ENCODE measurements at places on chromosomes 5 and 9.

DNA sequence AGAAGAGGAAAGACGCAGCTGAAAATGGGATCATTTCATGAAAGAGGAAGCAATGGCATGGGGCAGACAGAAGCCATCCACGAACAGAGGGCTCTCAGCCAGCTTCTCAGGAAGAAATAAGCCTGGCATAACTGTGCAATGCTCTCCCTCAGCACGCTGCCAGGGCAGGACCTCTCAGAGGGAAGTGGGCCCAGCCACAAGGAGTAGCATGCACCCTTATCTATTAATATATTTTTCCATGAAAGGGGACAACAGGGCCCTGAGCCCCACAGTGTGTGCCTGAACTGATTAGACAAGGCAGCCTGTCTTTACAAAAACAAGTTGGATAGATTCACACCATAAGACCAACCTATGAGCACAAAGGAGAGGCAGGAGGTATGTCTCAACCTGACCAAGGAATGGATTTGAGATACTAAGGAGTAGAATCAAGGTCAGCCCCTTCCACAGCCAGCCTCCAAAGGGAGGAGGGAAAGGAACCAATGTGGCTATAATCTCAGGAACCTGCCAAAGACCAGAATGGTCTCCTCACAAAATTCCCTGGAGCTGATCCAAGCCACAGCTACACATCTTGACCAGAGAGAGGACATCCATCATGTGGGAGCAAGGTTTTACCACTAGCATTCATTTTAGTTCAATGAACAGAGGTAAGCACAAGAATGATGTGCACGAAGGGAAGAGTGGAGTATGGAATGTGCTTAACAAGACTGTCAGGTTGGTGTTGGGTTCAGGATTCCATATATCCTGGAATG lies 154.8 kb downstream of the SIL1 start:
- no peak for DNase-seq

GRCh38 chr5:6907320-6907918 lies 194.2 kb downstream of the TENT4A start:
- DNase-seq, result no peak

DNA sequence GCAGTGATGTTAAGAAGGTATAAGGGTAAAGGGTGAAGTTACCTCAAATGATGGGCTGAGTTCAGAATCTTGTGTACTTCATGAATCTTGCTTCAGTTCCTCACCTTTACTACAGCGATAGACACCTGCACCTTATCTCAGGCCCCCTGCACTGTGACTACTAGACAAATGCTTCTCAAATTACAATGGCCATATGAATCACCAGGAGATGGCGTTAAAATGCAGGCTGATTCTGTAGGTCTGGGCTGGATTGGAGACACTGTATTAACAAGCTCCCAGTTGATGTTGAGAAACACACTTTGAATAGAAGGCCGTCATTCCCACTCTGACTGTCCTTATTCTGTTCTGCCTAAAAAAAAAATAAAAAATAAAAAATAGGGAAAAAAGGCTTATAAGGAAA lies 29.8 kb downstream of the TARS1 start:
- DNase-seq, result no peak

- DNase-seq, result no peak
Observed at GRCh38 chr5:6755519-6755918, 42.3 kb downstream of the TENT4A start.

- DNase-seq, result no peak
Observed at GRCh38 chr5:133969654-133970324, 1.4 kb upstream of the C5orf15 start.

- no peak for DNase-seq
Observed at GRCh38 chr5:112253478-112254250, 165.4 kb downstream of the EPB41L4A start.

- DNase-seq, result no peak
Observed at GRCh38 chr9:19117039-19117716, 10.1 kb downstream of the PLIN2 start.

DNA sequence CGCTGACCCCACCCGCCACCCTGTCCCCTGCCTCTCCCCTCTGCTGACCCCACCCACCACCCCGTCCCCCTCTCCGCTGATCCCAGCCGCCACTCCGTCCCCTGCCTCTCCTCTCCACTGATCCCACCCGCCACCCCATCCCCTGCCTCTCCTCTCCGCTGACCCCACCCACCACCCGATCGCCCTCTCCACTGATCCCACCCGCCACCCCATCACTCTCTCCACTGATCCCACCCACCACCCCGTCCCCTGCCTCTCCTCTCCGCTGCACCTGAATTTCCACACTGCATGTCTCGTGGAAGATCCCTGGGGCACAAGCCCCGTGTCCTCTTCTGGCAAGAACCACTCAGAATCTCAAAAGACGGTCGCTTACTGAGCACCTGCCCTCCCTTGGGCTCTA lies 53.4 kb upstream of the OLFM1 start:
- DNase-seq, result no peak

GRCh38 chr5:179793468-179794139 lies at the start of gene LTC4S:
Gene LTC4S, plus strand, starts transcription at chr5:179793986. Its CDS starts 95 bp downstream, at chr5:179794081.
- peak; percentile 48 for DNase-seq

GRCh38 chr5:54905942-54906537 lies 79.4 kb downstream of the ESM1 start:
- peak; percentile 47 for DNase-seq

DNA sequence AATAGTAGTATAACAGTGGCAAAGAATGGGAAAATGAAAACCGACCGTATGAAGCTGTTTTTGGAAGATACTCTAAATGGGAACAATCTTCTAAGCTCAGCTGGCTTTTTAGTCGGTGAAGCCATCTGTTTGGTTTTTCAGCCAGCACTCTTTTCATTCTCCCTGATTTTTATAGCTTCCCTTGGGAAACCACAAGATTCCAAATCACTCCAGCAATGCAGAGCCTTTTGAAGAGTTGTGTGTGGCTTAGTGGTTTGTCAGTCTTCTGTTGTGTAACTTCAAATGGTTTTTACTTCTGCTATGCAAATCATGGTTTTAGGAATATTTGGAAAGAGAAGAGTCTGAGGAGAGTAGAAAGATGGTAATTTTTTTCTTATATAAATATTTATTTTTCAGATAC lies 180.7 kb downstream of the KDM4C start:
- no peak for DNase-seq

DNA sequence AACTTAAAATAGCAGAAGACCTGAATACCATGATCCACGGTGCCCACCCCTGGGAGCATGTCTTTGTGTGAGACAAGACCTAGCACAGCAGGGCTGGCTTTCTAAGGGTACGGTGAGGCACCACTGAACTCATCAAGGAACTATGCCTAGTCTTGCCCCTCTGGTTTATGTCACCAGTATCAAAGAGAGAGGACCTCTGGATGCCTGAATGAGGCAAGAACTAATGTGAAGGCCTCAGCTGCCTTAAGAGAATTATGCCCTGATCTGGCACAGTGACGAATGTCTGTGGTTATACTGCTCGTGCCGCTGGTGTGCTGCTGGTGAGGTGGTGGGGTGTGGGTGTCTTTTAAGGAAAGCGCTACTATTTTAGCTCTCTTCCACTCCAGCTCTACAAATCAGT lies 23.0 kb downstream of the NREP start:
- DNase-seq, result no peak

GRCh38 chr9:106620081-106620480 lies 242.9 kb upstream of the ZNF462 start:
- DNase-seq, result no peak

GRCh38 chr5:119290161-119290569 lies 65.7 kb upstream of the TNFAIP8 start:
- DNase-seq, result no peak

DNA sequence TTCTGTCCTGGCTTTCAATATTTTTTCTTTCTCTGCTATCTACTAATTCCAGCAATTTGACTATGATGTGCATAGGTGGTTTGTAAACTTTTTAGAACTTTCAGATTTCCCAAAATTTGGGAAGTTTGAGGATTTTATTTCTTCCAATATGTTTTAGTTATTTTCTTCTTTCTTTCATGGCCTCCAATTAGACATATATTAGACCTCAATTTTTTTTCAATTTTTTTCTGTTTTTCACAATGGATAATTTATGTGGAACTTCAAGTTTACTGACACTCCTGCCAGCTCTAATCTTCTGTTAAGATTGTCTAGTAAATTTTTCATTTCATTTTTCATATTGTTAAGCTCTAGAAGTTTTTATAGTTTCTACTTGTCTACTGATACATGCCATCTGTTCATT lies 163.3 kb downstream of the SAXO1 start:
- DNase-seq, result no peak

- no peak for DNase-seq
Observed at GRCh38 chr5:149671544-149671943, 58.6 kb upstream of the PPARGC1B start.

DNA sequence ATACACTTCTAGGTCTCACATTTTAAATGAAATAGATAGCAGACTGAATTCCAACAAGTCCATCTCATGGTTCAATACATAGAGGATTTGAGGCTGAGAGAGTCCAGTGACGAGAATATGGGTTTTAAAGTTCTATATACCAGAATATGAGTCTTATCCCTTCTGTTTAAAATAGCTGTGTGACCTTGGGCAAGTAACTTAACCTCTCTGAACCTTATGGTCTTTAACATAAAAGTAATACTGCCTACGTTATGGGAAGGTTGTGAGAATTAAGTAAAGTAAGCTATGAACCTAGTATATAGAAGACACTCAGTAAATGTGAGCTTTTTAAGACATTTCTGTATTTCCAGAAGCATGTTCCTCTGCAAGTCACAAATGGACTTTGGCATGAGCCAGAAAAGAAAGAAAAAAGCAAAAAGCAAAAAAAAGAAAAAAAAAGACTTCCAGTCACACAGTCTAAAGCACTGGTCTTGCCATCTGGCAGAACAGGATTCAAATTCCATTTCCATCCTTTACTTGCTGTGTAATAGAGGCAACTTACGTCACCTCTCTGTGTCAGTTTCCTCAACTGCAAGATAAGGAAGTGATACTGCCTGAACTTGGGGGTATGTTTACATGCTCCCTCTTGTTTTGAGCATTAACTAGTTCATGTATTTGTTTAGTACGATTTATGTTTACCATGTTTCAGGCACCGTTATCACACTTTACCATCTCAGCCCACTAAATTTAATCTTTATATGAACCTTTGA lies 248.2 kb downstream of the TRIM32 start:
- no peak for DNase-seq

DNA sequence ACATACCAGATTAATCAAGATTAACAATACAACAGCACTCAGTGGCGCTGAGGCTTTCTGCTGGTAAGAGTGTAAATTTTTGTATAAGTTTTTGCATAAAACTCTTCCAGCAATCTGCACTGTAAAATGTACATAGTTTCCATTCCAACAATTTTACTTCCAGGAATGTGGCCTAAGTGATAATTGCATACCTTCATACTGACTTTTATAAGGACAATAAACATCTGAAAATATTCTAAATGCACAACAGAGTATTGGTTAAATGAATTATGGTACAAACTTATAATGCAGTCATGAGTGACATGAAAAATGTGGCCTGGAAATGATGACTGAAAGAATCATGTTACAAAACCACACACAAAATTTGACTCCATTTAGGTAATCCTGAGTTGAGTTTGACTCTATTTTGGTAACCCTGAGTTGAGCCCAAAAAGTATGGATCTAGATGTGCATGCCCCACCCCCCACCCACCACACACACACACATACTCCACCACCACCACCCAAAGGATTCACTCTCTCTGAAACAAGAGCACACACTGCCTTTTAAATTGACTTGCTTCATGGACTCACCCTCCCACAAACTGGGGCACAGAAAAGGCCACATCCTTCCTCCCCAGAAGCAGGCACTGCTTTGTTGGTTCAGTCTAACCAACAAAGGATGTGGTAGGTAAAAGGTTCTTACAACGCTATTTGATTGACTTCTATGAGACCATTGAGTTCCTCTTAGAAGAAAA lies 137.6 kb downstream of the SUSD1 start:
- peak; percentile 95 for DNase-seq

GRCh38 chr9:68472119-68472518 lies 68.6 kb downstream of the TMEM252 start:
- no peak for DNase-seq

GRCh38 chr9:127983847-127984289 lies 3.1 kb upstream of the EEIG1 start:
- DNase-seq, result no peak

GRCh38 chr5:109078448-109078847 lies 330.8 kb downstream of the FER start:
- no peak for DNase-seq

DNA sequence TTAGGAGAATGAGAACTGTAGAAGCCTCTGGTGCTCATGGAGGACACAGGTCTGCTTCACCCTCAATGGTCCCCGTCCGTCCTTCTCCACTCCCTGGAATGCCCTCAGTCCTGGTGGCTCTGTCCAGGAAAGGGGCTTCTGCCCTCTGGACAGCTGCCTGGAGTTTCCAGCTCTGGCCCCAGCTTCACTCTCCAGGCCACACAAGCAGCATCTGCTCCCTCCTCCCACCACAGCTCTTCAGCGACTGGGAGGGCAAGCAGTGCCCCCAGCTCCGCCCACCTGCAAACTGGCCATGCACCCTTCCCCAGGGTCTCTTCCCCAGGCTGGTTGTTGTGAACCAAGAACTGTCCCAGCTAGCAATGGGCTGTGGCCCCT lies 4.7 kb downstream of the SARDH start:
- no peak for DNase-seq

DNA sequence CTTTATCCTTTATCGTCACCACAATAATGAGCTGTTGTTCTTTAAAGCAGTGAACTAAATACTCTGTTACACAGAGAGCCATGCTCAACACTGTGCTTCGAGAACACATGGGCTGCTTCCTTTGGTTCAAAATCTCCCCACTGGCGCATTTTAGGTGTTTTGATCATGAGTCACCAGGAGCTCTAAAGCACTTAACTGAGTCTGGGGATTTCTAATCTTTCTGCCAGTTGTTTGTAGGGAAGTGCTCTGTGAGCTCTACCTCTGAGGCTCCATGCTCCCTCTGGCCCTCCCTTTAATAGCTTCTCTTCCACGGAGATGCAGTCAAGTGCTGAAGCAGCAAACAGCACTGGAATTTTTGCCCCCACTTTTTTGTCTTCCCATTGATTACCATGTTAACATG lies 17.0 kb downstream of the ERAP2 start:
- no peak for DNase-seq

DNA sequence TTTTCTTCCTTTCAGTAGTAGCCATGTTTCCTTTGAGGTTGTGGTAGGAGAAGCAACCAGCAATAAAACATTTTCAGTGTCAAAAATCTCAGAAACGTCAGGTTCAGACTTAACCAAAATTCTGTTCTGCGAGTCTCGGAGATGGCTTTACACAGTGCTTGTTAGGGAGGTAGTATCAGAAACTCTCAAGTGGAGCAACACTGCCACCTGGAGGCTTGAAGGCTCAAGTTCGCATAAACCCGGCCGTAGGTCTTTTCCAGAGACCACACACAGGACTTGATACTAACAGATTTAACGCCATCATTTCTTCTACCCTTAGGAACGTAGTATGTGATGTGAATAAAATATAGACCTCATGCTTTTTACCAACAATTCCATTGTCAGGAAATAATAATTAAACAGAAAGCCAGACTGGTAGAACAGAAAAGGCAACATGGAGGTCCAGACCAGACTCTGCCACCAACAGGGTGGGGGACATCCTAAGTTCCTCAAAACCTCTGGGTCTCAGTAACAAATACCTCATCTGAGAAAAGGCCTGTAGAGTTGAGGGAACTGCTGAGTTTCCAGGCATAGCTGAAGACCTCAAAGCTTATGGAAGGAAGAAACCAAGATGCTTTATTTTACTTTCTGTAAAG lies 8.5 kb downstream of the PTGER4 start:
- DNase-seq, result peak; percentile 60
